GM23338 (cell line): ENCODE measurements at places on chromosomes 5 and 9. TPM values are rescaled to one million over a fixed set of nuclear protein-coding genes. Genes with fewer than 3 reads are reported as not detected.

DNA sequence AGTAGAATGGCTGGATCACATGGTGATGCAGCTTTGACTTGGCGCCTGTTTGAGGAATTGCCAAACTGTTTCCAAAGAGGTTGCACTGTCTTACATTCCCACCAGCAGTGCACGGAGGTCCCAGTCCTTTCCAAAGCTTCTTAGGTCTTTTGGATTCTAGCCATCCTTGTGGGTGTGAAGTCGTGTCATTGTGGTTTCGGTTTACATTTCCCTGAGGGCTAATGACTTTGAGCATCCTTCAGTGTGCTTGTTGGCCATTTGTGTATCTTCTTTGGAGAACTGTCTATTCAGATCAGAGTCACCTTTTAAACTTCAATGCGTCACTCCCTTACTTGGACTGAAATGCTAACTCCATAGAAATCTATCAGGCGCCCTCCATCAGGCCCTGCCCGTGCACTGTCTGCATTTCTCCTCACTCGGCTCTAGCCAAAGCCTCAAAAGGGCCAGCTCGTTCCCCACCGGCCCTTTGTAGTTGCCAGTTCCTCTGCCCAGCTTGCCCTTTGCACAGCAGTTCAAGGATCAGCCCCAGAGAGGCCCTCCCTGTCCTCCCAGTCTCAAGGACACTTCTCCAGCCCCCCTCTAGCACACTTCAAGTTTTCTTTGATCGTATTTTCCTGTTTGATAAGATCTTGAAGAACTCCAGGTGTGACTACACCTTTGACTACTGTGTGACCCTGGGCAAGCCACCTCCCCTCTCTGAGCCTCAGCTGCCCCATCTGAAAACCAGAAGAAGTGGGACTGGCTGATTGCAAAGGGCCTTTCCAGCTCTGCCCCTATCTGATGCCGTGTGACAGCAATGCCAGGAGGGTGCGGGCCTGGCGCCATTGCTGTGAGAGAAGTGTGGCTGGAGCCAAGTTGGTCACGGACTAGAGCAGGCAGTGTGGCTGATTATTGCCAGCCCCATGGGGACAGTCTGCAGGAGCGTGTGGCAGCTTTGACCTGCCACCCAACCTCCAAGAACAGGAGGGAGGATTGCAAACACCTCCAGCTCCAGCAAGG is 5.6 kb downstream of the HRH2 start:
- no peaks in the 10 kb centered on the region for H3K4me1 ChIP-seq
- H3K27ac ChIP-seq = no peak overlapping the region
- H3K27me3 ChIP-seq = peaks cover 9% of the 10 kb centered on the region; the same call in 1 of the 2 replicates
- H3K4me3 ChIP-seq = no peak overlapping the region
- H3K36me3 ChIP-seq = no peaks in the 10 kb centered on the region
- DNase-seq = no peak

DNA sequence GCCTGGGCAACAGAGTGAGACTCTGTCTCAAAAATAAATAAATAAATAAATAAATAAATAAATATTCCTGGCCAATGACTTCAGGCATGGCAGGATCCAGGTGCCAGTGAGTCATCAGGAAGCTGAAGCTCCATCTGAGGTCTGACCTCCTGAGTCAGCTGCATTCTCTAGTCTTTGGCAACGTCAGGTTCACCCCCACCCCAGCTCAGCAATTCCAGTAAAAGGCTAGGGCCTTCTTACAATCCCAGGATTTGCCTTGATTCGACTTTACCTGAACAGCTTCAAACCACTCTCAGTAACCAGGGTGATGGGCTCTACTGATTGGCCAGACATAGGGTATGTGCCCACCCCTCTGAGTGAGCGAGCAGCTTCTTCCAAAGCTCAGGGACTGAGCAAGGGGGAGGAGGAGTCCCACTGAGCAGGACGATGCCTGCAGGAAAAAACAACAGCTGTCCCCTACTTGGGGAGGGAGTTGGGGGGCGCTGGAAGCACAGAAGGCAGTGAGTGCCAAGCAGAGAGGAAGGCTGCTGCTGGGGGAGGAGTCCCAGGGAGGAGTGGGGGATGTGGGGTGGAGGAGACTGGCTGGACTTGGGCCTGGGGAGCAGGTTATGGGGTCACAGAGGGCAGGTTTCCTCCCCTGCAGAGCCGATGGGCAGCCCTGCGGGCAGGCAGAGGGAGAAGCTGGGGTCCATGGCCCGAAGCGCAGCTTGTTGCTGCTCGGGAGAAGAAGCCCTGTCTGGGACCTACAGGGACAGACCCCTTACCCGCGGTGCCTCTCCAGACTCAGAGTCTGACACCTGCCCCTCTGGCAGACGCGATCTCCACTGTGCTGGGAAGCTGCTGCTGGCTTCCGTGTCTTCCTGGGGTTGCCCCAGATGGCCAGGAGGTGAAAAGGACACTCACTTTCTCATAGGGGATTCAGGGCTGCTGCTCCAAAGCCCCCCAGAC is 25.9 kb upstream of the UNC5A start:
- no peak overlapping the region for H3K27ac ChIP-seq
- peak; percentile 42 for DNase-seq
- peaks cover 9% of the 10 kb centered on the region; the same call in 1 of the 2 replicates for H3K4me1 ChIP-seq
- no peaks in the 10 kb centered on the region for H3K27me3 ChIP-seq
- H3K36me3 ChIP-seq = no peaks in the 10 kb centered on the region

GRCh38 chr9:98864281-98865174 is 57.1 kb downstream of the GALNT12 start:
- no peaks in the 10 kb centered on the region for H3K36me3 ChIP-seq
- no peaks in the 10 kb centered on the region for H3K4me1 ChIP-seq
- H3K27ac ChIP-seq = no peak overlapping the region

GRCh38 chr5:127744241-127744640 is 41.0 kb downstream of the CCDC192 start:
- peaks cover 6% of the 10 kb centered on the region; the same call in 1 of the 2 replicates for H3K4me1 ChIP-seq
- H3K27me3 ChIP-seq = no peaks in the 10 kb centered on the region
- no peak overlapping the region for H3K4me3 ChIP-seq
- no peak overlapping the region for H3K27ac ChIP-seq
- no peak for DNase-seq

MCTP1 gene
- total RNA-seq = 4.2 and 13.6 TPM in 2 replicates

DNA sequence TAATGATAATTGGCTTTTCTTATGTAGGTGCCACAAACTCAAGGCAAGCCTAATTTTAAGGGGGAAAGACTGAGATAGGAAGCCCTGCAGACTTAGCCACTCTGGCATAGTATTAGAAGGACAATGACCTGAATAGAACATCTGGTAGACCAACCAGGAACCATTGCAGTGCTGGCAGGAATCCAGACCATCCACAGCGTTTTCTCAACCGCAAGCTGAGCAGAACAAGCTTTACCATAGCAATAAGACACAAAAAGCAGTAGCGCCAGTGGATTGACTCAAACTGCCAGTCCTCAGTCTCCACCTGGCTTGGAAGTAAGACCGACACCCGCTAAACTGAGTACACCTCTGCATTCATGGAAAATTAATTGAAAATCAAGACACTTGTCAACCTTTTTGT is 141.3 kb upstream of the LPAR1 start:
- H3K4me3 ChIP-seq = no peak overlapping the region
- no peaks in the 10 kb centered on the region for H3K36me3 ChIP-seq
- no peak overlapping the region for H3K27ac ChIP-seq
- DNase-seq = no peak
- H3K27me3 ChIP-seq = no peaks in the 10 kb centered on the region

FOXD4L4 gene
- not detected in 2 replicates for total RNA-seq

DNA sequence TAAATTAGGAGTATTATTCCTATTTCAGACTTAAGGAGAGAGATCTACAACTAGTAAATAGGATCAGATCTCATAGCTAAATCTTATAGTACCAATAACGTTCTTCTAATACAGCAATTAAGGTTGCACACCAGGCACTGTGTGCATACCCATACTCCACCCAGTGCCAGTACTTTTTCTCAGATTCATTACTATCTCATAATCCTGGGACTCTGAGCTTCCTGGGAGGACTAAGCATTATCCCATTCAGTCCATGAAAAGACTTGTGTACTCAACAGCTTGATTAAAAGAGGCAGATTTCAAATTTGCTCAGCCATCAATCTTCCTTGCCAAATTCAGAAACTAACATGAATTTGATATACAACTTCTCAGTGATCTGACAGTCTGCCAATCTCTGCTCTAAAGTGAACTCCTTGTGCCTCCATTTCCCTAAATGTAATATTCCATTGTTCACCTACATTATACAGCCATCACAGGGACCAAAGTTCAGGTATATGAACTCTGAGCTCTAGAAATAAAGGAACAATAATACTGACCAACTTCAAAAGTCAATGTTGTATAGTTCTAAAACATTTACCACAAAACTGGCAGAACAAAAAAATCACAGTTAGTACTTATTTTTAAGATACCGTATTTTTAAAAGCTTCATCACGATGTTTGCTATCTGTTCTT is 7.2 kb downstream of the STRBP start:
- H3K27me3 ChIP-seq = no peaks in the 10 kb centered on the region
- no peaks in the 10 kb centered on the region for H3K36me3 ChIP-seq
- peaks cover 34% of the 10 kb centered on the region for H3K4me1 ChIP-seq
- no peak overlapping the region for H3K4me3 ChIP-seq
- no peak for DNase-seq

- H3K36me3 ChIP-seq = no peaks in the 10 kb centered on the region
- H3K27me3 ChIP-seq = no peaks in the 10 kb centered on the region
- peaks cover 5% of the 10 kb centered on the region for H3K4me1 ChIP-seq
- H3K4me3 ChIP-seq = no peak overlapping the region
These were observed 51.2 kb upstream of the HSPA9 start for GRCh38 chr5:138626333-138626944.

DNA sequence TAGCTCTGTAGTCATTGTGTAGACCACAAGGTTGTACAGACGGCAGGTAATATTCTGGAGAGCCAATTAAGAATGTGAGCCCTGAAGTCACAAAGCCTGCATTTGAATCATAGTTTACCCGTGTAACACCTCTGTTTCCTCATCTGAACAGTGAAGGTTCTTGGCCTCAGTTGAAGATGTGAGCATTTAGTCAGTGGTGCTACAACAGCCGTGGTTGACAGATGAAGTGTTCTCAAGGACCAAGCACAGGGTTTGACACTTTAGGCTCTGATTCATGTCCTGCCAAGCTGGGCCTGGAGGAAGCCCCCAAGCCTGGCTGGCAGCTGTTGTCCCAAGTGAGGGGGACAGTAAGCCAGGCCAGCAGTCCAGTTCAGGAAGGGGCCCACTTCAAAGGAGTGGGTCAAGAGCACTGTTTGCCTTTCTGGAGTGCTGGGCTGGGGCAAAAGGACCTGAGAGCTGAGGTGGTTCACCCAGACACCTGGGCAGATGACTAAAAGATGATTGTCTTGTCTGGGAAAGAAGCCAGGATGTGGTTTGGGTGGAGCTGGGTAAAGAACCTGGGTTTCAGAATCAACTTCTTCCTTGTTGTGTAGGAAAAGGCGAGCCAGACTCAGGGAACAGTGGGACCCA is 20.7 kb downstream of the FAXDC2 start:
- H3K27me3 ChIP-seq = no peaks in the 10 kb centered on the region
- H3K4me1 ChIP-seq = no peaks in the 10 kb centered on the region
- no peak for DNase-seq
- peaks cover 3% of the 10 kb centered on the region; the same call in 1 of the 2 replicates for H3K36me3 ChIP-seq
- H3K27ac ChIP-seq = no peak overlapping the region

SLC6A19 gene
- total RNA-seq = not detected in 2 replicates

BDP1 gene
- 39.1 and 41.8 TPM in 2 replicates for total RNA-seq
